ENCODE measurements at places on chromosomes 5 and 9.
A peak's percentile ranks its signal among the peaks of the same experiment; 100 is the strongest.

- peak; percentile 94 for ATAC-seq
Observed at GRCh38 chr9:38620483-38621433, at the start of gene ANKRD18A. TSS of gene ANKRD18A (minus strand) at chr9:38620596. CDS start at chr9:38620285, 311 bp downstream.

DNA sequence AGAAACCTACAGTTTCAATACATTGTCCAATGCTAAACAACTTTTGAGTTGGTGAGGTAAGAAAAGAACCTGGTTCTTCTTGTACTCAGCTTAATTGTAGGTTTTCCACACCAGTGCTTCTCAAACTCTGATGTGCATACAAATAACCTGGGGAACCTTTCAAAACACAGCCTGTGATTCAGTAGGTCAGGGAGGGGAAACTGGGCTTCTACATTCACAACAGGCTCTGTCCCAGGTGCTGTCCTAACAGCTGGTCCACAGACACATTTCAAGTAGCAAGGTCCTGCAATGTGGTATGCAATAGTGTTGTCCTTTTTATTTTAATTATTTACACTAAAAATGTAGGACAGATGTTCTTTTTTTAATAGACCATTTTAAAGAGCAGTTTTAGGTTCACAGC lies 47.4 kb upstream of the SNCAIP start:
- no peak for ATAC-seq

DNA sequence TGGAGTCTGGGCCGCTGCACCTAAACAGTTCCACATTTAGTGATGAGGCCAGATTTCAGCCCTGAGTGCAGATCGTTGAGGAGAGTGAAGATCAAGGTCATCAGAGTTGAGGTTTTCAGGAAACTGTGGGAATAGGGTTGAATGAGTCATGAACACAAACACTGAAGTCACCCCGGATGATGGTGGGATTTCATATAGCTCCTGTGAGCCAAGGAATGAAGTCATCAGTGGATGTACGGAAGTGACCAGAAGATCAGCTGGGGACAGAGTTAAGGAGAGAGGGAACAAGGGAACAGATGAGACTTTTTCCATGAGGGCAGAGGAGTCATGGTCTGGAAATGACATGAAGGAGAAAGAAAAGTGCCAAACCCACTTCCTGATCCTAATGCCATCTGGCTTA lies 36.5 kb downstream of the PALM2AKAP2 start:
- ATAC-seq, result peak; percentile 75

DNA sequence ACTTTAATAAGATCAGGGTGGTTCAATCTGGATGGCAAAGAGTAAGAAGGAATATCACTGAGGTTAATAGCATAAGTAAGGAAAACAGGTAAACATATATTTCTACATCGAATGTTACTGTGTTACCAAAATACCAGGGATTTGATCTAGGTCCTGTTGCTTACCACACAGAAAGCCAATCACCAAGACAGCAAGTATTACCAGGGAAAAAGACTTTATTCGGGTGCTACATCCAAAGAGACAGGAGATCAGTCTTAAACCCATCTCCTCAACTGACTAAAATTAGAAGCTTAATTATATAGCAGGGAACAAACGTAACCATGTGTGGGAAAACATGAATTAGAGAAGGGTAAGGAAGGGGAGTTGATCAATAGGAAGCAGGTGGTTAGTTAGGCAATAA lies 500.1 kb downstream of the EFNA5 start:
- ATAC-seq, result no peak

GRCh38 chr9:38164659-38165221 lies 95.7 kb upstream of the SHB start:
- ATAC-seq, result no peak

DNA sequence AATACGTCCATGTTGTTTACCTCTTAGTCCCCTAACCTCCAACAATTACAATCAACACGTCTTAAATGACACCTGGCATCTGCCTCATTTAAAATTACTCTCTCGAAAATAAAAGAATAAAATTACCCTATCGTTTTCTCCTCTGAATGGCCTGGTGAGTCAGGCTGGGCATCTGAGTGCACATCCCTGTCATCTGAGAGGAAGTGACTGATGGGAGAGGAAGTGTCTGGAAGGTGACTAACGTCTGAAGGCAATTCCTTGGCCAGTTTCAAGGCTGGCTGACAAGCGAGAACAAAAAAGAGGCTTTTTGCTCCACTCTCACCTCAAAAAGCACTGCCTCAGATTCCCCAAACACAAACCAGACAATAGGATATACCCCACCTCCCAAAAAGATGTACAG lies 57.7 kb downstream of the MAPKAP1 start:
- peak; percentile 77 for ATAC-seq

DNA sequence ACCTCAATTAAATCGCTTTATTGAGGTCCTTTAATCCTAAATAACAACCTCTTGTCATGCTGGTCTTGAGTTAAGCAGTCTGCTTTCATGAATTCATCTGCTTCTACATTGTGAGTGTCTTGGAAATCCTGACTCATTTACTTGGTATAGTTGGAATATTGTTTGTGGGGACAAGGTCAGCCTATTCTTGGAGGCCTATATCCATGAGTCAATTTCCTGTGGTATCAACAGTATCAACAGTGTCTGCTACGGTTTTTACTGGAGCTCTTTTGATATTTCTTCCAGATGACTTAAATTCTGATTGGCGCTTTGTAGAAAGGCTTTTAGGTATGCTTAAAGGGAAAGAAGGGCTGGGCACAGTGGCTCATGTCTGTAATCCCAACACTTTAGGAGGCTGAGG lies 71.2 kb upstream of the PARP8 start:
- ATAC-seq, result peak; percentile 32

- no peak for ATAC-seq
Observed at GRCh38 chr9:85167146-85167545, 497.6 kb downstream of the NTRK2 start.

DNA sequence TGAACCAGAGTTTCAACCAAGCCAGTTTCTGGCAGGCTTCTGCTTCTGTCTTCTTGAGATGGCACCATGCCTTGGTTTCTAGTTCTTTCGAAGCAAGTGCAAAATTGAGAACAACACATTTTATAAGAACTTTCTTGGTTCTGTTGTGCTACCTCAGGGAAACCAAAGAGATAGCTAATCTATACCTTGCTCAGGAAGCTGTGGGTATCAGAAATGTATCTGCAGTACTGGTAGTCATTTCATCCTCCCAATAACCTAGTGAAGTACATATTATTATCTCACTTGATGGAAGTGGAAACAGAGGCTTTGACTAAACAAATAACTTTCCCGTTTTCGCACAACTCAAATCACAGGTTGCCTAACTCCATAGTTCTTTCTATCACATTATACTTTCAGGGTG lies 246.6 kb downstream of the ENC1 start:
- ATAC-seq, result no peak

GRCh38 chr5:137778772-137779564 lies 24.8 kb upstream of the HNRNPA0 start:
- peak; percentile 58 for ATAC-seq

GRCh38 chr5:151912360-151912759 lies 12.3 kb downstream of the GLRA1 start:
- ATAC-seq, result no peak

- ATAC-seq, result no peak
Observed at GRCh38 chr5:133918316-133918715, 50.1 kb downstream of the C5orf15 start.

DNA sequence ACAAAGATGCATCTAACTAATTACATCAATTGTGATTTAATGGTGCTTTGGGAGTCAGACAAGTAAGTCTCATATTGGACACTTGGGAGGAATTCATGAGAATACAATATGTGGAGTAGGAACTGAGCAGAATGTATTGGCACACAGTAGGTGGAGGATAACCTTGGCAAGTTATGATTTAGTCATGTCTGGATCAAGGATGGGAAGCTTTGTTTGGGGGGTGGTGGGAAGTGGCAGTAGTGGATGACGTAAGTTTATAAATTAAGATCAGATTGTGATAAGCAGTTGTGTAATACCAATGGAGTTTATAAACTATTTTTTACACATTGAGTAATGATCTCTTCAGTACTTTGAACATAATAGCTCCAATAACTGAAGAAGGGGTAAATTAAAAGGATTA lies 67.0 kb downstream of the SGCD start:
- ATAC-seq, result no peak

DNA sequence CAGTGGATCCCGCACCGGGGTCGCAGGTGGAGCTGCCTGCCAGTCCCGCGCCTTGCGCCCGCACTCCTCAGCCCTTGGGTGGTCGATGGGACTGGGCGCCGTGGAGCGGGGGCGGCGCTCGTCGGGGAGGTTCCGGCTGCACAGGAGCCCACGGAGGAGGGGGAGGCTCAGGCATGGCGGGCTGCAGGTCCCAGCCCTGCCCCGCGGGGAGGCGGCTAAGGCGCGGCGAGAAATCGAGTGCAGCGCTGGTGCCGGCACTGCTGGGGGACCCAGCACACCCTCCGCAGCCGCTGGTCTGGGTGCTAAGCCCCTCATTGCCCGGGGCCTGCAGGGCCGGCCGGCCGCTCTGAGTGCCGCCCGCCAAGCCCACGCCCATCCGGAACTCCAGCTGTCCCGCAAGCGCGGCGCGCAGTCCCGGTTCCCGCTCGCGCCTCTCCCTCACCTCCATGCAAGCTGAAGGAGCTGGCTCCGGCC lies 120.6 kb upstream of the MEF2C start:
- no peak for ATAC-seq

DNA sequence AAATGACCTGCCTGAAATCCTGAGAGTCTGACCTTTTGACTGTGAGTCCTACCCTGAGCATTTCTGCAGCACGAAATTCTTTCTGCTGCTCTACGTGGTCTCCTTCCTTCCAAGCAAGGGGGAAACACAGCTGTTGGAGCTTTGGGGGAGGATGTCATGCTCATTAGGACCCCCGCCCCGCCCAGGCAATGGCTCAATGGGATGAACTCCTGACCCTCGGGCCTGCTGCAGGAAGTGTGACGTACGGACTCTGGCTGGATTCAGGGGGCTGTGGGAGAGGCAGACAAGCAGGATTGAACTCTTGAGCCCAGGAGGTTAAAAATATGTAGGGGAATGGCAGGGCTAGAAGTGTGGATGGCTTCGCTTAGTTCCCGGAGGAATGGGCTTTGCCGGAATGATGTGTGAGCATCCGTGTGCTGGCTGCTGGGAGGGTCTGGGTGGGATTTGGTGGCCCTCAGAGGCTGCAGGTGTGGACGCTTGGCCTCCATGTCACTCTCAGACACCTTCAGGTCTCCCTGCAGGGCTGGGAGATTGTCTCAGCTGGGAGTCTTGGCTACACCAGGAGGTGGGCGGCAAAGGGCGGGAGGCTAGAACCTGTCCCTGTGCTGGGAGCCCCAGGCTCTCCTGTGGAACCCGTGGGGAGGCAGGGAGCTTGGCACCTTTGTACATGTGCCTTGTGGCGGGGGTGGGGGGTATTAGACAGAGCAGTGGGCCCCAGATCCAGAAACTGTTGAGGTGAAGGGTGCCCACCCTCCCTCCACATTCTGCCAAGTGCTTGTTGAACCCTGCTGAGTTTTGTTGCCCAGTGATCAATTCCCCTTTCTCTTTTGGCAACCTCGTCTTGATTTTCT lies 26.3 kb downstream of the STC2 start:
- ATAC-seq, result peak; percentile 18

- ATAC-seq, result peak; percentile 79
Observed at GRCh38 chr9:69817202-69817601, 3.4 kb upstream of the CFAP95 start.

DNA sequence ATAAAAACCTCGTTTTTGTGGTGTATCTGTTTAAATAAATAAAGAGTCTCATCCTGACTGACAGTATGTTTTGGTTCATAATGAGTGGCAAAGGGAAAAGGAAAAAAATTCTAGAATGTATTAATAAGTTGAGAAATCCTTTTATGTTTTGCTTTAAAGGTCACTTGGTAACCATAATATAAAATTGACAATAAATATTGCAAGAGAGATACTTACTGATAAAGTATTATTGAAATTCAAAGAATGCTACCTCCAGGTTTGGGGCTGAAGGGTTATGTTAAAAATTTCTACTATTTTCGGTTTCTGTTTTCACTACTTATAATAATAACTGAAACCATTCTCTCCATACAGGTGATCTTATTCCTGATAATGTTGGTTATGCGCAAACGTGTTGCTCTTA lies 85.4 kb upstream of the FSD1L start:
- no peak for ATAC-seq

DNA sequence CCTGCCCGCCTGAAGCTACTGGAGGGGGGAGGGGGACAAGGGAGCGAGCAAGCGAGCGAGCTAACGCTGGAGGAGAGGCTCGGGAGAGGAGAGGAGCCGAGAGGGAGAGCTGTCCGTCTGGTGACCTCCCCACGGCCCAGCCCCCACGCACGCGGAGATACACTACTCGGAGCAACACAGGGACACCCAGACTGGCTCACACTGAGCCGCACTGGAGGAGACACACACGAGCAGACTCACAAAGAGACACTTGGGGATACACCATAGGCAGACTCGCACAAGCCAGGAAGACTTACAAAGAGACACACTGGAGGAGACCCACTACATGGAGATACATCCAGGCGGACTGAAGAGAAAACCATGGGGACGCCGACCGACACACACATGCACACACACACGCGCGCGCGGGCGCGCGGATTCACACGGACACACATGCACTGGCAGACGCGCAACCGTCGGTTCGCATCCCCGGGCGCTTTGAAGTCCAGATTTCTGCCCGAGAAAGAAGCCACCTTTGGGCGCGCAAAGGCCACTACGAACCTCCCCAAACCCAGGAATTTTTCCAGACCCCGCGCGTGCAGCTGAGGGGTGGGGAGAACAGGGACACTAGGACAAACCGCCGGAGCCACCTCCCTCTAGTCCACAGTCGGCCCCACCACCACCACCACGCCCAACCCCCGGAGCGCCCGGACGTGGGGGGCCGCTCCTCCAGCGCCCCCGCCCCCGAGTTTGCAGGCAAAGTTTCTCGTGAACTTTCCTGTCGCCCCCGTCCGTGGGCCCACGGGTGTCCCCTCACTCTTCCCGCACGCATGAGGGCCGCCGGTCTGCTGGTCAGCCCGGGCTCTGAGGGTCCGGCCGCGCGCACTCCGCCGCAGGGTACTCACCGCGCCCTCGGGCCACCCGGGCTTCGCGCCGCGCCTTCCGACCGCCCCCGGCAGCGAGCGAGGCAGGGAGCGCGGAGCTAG lies 571 bp downstream of the CNTFR start:
- ATAC-seq, result no peak

DNA sequence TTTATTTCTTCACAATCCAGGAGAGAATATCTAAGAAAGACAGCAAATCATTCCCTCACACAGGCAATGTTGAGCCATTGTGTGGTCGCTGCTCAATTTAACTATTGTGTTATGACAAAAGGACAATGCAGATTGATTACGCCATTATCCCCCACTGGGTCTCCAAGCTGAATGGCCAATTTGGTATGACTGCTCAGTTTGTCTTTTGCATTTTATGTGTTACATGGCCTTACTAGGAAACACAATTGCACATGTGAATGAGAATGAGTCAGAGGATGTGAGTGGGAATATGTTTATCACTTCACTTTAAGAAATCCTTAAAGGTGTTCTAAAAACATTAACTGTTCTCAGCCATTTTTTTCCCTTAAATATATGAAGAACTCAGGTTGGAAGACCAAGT lies 108.3 kb downstream of the FAM174A start:
- no peak for ATAC-seq

GRCh38 chr5:6468104-6468503 lies 19.4 kb downstream of the UBE2QL1 start:
- ATAC-seq, result peak; percentile 62

GRCh38 chr9:78031893-78032729 lies 500 bp upstream of the GNAQ start:
- peak; percentile 75 for ATAC-seq
